ENCODE measurements at places on chromosomes 1 and 21.

- DNase-seq, result no peak
Measured at GRCh38 chr1:151143057-151143435, 3.4 kb downstream of the SEMA6C start.

GRCh38 chr1:197632651-197633050, 142.6 kb downstream of the DENND1B start:
- DNase-seq, result no peak

DNA sequence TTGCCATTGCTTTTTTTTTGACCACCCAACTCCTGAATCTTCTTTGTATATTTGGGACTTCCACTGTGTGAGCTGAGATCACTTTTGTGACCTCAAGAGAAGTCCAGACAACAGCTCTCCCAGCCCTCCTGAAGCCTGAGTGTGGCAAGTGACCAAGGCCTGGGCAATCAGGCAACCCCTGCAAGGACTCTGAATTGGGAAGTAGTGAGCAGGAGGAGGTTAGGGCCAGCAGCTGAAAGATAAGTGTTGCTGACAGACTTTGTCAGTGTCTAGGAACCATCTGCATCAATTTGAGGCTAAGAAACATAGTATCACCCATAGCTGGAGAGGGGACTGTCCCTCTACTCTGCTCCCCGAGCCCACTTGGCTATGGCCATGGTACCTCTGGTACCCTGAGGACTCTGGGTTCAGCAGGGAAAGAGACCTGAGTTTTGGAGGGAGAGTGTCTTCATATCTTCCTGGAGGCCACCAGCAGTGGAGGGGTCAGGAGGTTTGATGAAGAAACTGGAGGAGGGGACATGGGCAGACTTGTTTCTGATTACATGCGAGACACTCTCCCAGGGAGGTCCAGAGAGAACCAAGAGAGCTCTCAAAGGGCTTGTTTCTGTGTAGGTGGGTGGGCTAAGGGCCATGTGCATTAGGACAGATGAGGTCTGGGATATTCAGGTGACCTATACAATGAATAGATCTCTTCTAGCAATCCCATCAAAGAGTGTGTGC, 147.0 kb upstream of the DNAH14 start:
- no peak for DNase-seq

DNA sequence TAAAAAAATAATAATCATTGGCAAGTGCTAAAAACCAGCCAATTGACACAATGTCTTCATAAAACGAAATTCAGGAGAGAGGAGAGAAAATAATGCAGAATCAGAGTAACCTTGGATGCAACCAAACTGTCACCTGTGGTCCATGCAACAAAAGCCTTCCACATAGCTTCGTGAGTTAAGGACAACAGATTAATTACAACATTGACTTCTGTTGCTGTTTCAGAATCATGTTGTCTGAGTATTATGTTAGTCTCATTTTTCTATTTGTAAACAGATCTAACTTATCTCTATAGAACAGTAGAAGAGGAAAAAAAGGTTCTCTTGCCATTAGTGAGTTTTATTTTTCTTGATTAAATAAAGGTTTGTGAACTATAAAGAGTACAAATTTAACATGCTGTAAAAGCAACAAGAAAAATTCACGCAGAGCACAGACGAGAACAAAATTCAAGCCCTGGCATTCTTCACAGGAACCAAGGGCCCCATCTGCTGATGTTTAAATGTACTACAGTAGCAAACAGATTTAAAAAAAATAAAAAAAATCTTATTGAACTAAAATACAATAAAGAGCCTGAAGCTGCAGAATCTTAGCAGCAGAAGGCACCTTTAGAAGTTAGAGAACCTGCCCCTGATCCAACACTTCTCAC, 381.1 kb upstream of the PKN2 start:
- DNase-seq, result peak; percentile 31

DNA sequence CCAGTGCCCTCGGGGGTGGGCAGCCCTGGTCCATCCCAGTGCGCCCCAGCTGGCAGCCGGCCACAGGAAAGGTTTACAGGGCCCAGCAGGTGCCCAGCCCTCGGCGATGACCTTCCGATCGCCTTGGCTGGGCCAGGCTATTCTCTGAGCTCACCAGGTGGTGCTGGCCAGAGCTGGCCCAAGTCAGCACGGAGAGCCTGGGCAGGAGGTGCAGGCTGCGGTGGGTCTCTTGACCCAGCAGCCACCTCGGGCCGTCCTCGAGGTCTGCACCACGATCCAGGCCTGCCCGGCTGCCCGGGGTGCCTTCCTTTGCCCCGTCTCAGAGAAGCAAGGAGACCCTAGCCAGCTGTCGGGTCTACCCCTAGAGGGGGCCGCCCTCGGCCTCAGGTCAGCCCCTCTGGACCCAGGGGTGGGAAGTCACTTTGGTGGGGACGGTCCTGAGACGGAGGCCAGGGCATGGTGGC, 370 bp downstream of the PERM1 start:
- no peak for DNase-seq

GRCh38 chr1:31064111-31064717, 1.3 kb downstream of the PUM1 start:
- DNase-seq, result no peak

DNA sequence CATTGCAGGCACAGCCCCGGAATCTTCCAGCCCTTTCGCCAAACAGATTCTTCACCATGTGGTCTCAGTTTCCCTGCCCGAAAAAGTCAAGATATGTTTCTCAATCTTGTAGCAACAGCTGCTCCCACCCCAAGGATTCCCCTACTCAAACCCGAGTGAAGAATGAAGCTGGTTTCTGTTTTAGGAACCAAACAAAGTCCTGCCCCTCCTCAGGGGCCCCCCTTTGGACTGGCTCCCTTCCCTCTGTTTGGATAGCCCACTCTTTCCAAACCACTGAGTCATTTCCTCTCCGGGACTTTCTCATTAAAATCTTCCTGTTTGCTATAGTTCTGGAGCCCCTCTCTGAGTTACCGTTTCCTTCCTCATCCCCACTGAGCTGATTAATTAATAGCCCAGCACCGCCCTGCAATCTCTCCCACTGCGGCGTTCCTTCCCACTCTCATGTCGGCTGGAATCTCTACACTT, 100.9 kb downstream of the TSEN15 start:
- DNase-seq, result no peak

DNA sequence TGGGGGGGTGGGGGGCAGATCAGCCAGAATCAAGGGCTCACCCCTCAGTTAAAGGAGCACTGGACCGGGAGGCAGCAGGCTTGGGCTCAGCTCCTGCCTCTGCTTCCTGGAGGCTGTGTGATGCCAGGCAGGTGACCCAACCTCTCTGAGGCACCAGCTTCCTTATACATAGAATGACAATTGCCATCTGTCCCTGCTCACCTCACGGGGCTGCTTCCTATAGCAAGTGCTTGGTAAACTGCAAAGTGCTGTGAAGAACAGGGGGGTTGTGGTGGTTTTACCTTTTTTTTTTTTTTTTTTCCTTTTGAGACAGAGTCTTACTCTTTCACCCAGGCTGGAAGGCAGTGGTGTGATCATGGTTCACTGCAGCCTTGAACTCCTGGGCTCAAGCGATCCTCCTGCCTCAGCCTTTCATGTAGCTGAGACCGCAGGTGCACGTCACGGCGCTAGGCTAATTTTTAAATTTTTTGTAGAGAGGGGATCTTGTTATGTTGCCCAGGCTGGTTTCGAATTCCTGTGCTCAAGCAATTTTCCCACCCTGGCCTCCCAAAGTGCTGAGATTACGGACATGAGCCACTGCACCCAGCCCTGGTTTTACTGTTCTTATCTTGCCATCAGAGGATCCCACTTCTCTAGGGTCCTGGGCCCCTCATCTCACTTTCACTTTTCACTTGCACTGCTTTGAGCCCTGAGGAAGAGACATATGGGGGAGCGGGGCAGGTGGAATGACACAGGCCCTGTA, 11.6 kb downstream of the KCNQ4 start:
- no peak for DNase-seq

- DNase-seq, result no peak
Measured at GRCh38 chr1:231951374-231951773, 324.8 kb downstream of the DISC1 start.

DNA sequence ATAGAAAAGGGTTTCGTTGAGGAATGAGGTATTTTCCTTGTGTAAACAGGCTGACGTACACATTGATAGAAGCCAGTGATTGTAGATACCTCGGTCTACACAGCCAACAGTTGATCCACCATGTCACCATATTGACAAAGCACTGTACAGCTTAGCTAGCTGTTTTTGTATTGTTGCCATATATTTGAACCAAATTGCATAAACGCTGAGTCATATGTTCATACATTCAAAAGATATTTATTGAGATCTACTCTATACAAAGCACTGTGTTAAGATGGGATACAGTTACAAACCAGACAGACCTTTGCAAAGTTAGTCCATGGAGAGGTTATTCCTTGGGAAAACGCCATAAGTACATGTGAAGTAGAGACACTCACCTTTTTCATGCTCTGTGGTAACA, 132.4 kb upstream of the ATP1B1 start:
- DNase-seq, result no peak

DNA sequence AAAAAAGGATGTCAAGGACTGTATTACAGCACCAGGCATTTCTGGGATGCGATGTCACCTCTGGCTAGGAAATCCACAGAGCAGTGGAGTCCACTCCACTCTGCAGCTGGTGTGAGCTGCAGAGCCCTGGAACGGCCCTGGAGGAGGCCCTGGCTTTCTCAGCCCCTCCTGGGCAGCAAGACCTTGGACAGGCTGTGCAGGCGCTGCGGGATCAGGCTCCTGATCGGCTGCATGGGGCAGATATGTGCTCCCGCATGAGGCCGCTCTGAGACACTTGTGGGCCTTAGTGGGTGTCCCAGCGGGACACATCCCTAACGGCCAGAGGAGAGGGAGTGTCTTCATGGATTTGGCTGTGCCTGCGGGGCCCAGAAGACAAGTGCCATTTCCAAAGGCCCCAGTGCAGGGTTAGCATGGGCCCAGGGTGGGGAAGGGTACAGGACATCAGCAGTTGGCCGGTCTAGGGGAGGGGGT, 6.2 kb downstream of the DNMT3L start:
- no peak for DNase-seq

All from SK-MEL-5 (cell line).